ENCODE measurements at places on chromosomes 1 and 21. TPM values are rescaled to one million over a fixed set of nuclear protein-coding genes. Genes with fewer than 3 reads are reported as not detected.

Gene CEP104
- total RNA-seq: 54.3 TPM

DNA sequence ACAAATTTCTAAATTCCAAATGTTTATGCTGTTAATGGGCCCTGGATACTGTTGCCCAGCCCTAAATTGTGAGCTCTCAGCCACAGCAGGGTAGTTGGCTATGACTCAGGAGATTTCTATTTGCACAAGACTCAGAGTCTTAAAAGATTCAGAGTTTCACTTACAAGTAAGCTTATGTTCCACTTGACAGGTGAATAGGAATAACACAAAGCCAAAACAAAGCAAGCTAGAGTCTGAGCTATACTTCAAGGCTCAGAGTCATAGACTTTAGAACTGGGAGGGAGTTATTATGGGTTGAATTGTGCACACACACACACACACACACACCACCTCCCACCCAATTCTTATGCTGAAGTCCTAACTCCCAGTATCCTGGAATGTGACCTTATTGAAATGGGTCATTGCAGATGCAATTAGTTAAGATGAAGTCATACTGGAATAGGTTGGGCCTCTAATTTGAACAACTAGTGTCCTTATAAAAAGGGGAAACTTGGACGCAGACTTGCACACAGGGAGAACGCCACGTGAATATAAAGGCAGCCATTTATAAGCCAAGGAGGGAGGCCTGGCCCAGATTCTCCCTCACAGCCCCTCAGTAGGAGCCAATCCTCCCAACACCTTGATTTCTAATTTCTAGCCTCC is 30.2 kb downstream of the PRDX6 start:
- peak overlapping the region; percentile 13 for H3K27ac ChIP-seq
- DNase-seq: no peak
- no peak overlapping the region for H3K4me3 ChIP-seq
- H3K27me3 ChIP-seq: no peaks in the 10 kb centered on the region
- no peaks in the 10 kb centered on the region for H3K36me3 ChIP-seq
- H3K4me1 ChIP-seq: peaks cover 8% of the 10 kb centered on the region

- peaks cover 17% of the 10 kb centered on the region for H3K4me1 ChIP-seq
- H3K36me3 ChIP-seq: no peaks in the 10 kb centered on the region
- no peaks in the 10 kb centered on the region for H3K27me3 ChIP-seq
- no peak overlapping the region for H3K27ac ChIP-seq
Measured at GRCh38 chr1:110638058-110638457, 31.9 kb upstream of the KCNA2 start.

- no peak overlapping the region for H3K4me3 ChIP-seq
- H3K4me1 ChIP-seq: no peaks in the 10 kb centered on the region
- H3K36me3 ChIP-seq: no peaks in the 10 kb centered on the region
- no peak for DNase-seq
- no peak overlapping the region for H3K27ac ChIP-seq
- no peaks in the 10 kb centered on the region for H3K27me3 ChIP-seq
Measured at GRCh38 chr1:224783006-224783651, 146.3 kb upstream of the DNAH14 start.

GRCh38 chr1:158124999-158125398 is 55.7 kb upstream of the CD1D start:
- H3K4me3 ChIP-seq: no peak overlapping the region
- H3K27me3 ChIP-seq: no peaks in the 10 kb centered on the region

DNA sequence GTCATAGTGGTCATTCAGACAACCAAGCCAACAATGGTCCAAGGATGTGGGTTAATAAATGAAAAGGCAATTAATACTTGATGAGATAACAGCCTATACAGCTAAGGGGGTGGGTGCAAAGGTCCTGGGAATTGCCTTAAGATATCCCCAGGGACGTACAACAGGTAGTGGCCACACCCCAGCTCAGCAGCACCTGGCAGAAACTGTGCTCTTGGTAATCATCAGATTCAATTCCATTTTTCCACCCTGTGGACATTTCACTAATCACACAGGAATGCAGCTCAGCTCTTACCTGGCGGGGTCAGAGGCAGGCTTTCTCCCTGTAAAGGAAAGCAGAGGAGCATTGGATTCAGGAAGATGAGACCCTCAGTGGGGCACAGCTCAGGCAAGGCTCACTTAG is 32.9 kb downstream of the FCRL5 start:
- H3K36me3 ChIP-seq: no peaks in the 10 kb centered on the region
- no peak for DNase-seq
- no peaks in the 10 kb centered on the region for H3K4me1 ChIP-seq
- no peak overlapping the region for H3K4me3 ChIP-seq

DNA sequence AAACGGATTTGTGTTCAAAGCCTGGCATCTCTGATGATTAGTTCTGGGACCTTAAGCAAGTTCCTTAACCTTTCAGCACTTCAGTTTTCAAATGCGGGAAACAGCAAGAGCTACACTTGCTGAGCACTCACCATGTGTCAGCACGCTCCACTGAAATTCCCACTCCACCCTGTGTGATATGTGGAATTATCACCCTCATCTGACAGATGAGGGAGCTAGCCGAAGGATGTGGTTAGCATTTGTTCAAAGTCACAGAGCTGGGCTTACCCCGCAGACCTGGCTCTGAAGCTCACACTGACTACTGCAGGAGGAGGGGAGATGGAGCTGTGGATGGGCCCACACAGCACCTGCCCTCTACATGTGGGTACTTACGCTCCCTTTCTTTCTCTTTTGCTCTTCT is 29.1 kb downstream of the IL12RB2 start:
- H3K4me1 ChIP-seq: no peaks in the 10 kb centered on the region
- no peak overlapping the region for H3K4me3 ChIP-seq
- H3K27ac ChIP-seq: no peak overlapping the region
- no peak for DNase-seq
- H3K27me3 ChIP-seq: no peaks in the 10 kb centered on the region
- H3K36me3 ChIP-seq: no peaks in the 10 kb centered on the region

DNA sequence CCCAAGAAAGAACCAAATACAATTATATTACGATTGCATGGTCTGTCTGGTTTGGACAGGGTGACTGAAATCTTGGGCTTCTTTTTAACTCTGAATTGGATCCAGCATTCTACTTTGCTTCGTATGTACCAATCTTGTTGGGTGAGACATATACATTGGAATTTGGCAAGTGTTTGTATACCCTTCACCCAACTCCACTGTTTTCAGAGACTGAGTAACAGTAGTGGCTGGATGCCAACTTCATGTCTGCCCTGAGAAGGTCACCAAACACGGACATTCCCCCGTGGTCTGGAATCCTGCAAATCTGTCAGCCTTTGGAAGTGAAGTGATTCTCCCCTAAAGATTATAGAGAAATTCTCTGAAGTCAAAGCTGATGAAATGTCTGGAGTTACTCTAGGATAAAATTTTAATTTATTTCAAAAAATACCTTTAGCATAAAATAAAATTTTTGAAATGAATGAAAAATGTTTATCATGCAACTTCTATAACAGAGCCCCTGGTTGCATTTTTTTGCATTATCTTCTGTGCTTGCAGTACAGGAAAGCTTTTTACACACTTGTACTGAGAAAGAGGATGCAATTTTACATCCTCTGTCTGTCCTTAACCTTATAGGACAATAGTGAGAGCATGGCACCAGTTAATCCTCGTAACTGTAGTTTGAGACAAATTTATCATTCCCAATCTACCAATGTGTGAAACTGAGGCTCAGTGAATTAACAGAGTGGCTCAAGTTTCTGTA is 201.8 kb downstream of the DISC1 start:
- no peak overlapping the region for H3K27ac ChIP-seq
- no peaks in the 10 kb centered on the region for H3K4me1 ChIP-seq
- no peaks in the 10 kb centered on the region for H3K36me3 ChIP-seq
- H3K4me3 ChIP-seq: no peak overlapping the region
- DNase-seq: no peak
